ENCODE measurements at places on chromosomes 2 and 18. TPM values are rescaled to one million over a fixed set of nuclear protein-coding genes. Genes with fewer than 3 reads are reported as not detected.

The TNFAIP6 gene
- not detected for total RNA-seq

GRCh38 chr2:40210344-40210967 lies 241.4 kb downstream of the SLC8A1 start:
- no peak for DNase-seq
- no peaks in the 10 kb centered on the region for H3K36me3 ChIP-seq
- no peak overlapping the region for H3K27ac ChIP-seq
- H3K4me1 ChIP-seq = no peaks in the 10 kb centered on the region
- H3K4me3 ChIP-seq = no peak overlapping the region

DNA sequence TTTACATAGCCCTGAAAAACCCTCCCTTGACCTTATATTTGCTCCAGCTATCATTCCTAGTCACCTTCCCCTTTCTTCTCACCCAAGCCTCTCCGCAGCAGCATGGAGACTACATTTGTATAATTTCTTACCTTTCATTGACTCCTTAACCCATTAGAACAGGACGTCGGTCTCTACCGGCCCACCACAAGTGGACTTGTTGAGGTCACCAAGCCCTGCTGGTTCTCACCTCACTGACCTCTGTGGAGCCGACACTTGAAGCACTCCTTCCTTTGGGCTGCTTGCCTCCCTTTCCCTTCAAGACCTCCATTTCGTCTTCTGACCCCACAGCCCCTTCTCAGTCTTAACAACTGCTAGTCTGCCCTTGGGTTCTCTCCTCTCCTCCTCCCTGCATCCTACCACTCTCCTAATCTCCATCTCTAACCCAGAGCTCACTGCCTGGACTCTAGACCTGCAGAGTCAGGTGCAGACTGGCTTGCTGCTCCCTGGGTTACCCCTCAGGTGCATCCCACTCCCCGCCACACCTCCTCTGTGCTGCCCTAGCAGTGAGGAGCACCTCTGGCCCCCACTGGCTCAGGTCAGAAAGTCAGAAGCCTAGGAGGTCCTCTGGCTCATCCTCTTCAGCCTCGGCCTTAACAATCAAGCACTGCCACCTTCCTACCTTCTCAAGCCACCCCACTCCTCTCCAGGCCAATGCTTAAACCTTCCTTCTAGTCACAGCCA lies 5.3 kb upstream of the SFXN5 start:
- no peaks in the 10 kb centered on the region for H3K27me3 ChIP-seq
- no peak overlapping the region for H3K27ac ChIP-seq
- no peak for DNase-seq

DNA sequence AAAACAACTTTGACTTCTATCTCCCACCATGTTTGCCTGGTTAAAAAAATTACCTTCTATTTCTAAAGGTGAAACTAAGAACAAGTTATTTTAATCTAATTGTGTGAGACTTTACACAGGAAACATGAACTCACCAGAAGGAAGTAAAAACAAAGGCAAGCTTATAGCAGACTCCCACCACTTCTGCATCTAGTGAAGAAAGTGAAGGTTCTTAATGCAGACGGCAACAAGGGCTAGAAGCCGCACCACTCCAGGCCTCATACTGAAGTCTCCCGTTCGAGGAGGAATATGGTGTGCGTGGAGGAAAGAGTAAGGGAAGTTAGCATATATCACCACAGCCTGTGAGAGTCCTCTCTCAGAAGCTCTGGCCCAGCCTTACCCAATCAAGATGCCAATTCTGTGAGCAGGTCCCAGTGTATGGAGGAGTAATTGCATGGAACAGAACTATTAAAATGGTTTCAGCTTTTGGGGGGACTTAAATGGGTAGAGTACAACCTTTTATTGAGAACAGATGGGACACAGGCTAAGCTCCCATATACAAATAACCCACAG lies 958.7 kb downstream of the BCL11A start:
- DNase-seq = no peak
- H3K27ac ChIP-seq = no peak overlapping the region
- H3K27me3 ChIP-seq = no peaks in the 10 kb centered on the region

DNA sequence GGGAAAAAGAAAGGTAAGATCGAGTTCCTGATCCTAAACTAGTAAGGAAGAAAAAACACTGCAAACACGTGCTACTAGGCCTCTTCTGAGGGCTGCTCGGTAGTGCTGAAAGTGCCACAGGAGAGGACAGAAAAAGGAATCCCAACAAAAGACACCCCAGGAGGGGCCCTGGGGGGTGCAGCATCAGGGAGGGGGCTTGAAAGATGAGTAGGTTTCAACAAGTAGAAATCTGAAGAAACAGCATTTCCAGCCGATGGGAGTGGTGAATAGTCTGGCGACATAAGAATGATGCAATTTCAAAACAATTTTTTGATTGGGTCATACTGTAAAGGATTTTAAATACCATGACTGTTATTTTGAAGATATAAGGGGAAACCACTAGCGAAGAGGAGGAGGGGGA lies 98.6 kb downstream of the NOL10 start:
- DNase-seq = no peak
- peaks cover 30% of the 10 kb centered on the region for H3K36me3 ChIP-seq
